K562 (cell line): ENCODE measurements at places on chromosomes 16 and 17. TPM values are rescaled to one million over a fixed set of nuclear protein-coding genes. Genes with fewer than 3 reads are reported as not detected.
A peak's percentile ranks its signal among the peaks of the same experiment; 100 is the strongest.

SEPTIN1 gene
- total RNA-seq, result 4.2 and 5.6 TPM in 2 replicates

CTRL gene
- 3.8 and 4.1 TPM in 2 replicates for total RNA-seq

AHSP gene
- 21.3 TPM in 2 replicates for total RNA-seq

TMEM88 gene
- 1.0 and 1.4 TPM in 2 replicates for total RNA-seq

B9D1 gene
- total RNA-seq, result 12.7 and 15.0 TPM in 2 replicates

DNA sequence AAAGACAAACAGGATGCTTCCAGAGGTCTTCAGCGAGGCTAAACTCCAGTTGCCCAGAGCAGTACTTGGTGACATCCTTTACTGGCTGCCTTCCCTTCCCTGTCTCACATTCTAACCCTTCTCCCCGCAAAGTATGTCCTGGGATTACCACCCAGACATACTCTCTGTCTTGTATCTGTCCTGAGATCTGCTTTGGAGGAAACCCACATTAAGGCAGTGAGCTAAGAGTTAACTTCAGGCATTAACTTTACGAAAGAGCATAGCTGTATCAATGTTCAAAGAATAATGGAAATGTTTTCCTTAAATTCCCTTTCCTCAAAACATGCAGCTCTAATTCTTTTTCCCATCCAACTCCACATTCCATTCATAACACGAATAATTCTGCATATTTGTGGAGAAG lies 385.2 kb downstream of the NPIPA8 start:
- no peak for DNase-seq

GRCh38 chr17:40909351-40909750 lies 24.3 kb upstream of the KRT20 start:
- peak; percentile 73 for DNase-seq

SCNN1G gene
- total RNA-seq, result 0.04 TPM in 1 of 2 replicates, not detected in the other

SLC16A13 gene
- 4.5 and 5.6 TPM in 2 replicates for total RNA-seq

GRCh38 chr17:40329839-40330794 lies 21.1 kb downstream of the RARA start:
- DNase-seq, result no peak

DNA sequence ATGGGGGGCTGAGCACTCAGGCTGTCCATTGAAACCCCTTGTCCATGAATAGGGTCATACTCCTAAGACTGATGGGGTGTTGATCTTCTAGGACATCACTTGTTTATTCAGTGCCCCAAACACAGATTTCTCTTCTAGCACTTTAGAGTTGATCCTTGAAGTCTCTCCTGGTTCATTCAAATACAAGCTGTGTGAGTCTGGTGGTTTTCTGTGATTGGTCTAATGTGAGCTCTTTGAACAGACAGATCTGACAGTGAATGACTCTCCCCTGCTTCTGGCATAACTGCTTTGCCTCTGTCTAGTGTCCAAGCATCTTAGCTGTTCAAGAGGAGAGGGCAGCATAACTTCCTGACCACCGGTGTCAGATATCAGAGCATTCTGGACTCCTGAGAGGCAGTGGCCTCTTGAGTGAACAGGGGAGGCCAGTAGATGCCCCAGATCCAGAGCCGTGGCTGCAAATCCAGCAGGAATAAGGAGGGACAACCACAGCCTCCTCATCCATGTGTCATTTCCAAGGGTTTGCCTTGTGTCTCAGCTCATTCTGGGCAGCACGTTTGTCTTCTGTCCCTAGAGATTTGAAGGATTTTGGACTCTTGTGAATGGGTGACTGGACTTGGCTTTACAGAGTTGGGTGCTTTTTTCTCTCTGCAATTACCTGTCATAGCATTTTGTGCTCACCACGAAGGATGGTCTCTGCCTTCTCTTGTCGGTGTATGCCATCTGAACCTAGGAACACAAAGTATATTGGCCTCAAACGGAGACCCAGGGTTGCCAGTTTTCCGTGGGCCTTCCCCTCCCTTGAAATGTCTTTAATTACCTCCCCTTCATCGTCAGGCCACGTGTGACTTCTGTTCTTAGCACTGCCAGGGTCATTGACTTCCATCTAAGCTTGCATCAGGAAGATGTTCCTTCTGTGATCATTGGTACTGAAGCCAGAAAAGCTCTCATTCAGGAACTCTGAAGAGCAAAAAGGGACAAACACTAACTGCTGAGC lies 13.9 kb upstream of the CLEC18C start:
- peak; percentile 9 for DNase-seq

CCL2 gene
- total RNA-seq, result 0.86 and 1.0 TPM in 2 replicates

PIGS gene
- total RNA-seq, result 109 and 114 TPM in 2 replicates

KRT17 gene
- not detected in 2 replicates for total RNA-seq

DNA sequence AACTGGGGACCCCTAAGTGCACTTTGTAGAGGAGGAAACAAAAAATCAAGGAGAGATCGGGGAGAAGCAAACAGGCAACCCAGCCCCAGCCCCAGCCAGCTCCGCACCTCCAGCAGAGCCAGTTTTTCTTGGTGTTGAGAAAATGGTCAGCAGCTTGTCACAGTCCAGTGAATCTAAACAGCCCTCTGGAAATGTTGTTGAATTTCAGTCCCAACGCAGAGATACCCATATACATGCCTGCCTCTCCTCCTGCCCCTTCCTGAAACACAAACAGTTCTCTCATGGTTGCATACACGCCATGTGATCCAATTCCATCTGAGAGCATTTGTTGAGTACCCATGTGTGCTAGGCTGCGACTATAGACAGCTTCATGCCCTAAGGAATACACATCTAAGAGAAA lies 42.4 kb upstream of the LHX1 start:
- DNase-seq, result no peak

GRCh38 chr17:44967907-44968224 lies 237 bp downstream of the C1QL1 start:
- no peak for DNase-seq

DNA sequence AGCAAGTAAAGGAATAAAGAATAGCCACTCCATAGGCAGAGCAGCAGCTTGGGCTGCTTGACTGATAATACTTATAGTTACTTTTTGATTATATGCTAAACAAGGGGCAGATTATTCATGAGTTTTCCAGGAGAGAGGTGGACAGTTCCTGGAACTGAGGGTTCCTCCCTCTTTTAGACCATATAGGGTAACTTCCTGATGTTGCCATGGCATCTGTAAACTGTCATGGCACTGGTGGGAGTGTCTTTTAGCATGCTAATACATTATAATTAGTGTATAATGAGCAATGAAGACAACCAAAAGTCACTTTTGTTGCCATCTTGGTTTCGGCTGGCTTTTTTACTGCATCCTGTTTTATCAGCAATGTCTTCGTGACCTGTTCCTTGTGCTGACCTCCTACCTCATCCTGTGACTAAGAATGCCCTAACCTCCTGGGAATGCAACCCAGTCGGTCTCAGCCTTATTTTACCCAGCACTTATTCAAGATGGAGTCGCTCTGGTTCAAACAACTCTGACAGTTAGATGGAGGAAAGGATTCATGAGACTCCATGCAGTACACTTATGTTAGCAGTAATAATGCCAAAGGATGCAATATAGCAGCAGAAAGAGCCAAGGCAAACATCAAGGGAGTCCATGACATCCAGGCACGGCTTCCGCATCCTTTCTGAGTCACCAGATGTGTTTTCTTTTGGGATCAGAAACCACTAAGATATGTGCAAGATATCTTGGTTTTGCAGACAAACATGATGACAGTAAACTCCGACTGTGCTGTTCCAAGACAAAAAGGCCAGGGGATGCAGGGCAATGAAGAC lies 55.8 kb upstream of the B4GALNT2 start:
- DNase-seq, result no peak

DNA sequence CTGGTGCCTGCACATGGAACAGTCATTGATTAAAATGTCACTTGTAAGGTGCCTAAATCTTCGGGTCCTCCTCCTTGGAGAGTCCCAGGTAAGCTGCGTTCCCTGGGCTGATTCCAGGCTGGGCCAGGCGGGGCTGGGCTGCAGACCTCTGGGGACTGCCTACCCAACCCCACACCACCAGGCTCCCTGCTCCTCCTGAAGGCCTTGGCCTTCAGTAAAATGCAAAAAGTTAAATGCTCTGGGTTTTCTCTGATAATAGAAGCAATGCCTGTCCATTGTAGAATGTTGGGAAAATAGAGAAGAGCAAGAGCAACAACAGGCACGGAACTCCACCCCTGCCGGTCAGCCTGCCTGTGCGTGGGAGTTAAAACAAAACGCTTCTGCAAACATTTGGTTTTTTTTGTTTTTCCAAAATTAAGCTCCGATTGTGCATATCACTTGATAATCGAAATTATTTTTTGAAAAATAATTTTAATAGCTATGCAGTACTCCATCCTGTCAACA lies 363.9 kb downstream of the SEC14L1 start:
- no peak for DNase-seq

GRCh38 chr16:46954562-46954961 lies 18.9 kb downstream of the DNAJA2 start:
- DNase-seq, result no peak

CNTNAP1 gene
- total RNA-seq, result 1.5 and 1.8 TPM in 2 replicates

MTMR4 gene
- 43.7 and 45.7 TPM in 2 replicates for total RNA-seq

MYL11 gene
- total RNA-seq, result 1.5 and 1.7 TPM in 2 replicates

GRCh38 chr17:51251010-51251409 lies 8.8 kb downstream of the MBTD1 start:
- no peak for DNase-seq

- peak; percentile 75 for DNase-seq
Measured at GRCh38 chr16:89599451-89599858, 14.0 kb upstream of the DPEP1 start.

- DNase-seq, result no peak
Measured at GRCh38 chr17:69995476-69995875, 79.5 kb upstream of the KCNJ16 start.

DNA sequence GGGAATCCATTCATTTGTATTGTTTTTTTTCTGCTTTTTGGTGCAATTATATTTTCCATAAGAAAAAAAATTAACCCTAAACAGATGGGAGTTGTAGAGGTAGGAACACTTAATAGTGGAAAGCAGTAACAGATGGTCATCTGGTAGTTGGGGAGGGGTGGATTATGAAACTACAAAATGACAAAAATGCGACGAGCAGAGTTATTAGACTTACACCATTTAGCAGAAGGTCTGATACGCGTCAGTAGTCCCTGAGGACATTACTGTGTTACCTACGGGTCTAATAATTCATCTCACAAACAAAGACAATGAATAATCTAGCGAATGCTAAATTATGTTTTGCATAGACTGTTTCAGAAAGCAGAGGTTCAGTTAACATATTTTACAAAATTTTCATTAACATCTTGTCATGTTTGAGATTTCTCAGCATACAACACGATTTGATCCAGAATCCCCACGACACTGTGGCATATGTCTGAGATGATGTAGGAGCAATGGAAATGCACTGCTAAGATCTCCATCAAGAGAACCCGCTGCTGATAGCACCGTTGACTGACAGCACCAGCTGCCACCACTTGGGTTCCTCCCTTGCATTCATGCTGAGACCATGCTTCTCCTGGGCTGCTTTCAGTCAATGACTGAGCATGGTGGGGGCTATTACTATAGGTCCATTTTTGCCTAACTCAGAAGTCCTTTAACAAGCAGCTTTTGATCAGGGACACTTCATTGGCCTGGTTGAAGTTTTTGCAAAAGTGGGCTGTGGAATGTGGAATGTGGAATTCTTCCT lies 182.2 kb upstream of the CPHXL start:
- DNase-seq, result no peak

DNA sequence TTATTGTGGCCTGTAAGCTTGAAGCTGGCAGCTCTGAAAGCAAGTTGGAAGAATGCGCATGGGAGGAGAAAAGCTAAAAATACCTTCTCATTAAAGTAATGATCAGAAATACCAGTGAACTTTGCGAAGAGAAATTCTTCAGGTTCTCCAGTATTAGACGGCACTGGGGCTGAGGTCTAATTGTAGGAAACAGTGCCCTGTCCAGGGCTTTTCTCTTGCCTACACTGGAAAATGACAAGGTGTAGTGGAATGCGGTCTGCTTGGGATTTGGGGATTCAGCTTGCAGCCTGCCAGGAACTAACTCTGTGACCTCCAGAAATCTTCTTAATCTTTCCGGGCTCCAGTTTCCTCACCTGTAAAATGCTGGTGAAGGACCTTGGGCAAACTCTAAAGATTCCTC lies 53.3 kb upstream of the KCNJ16 start:
- no peak for DNase-seq

- DNase-seq, result no peak
Measured at GRCh38 chr16:10744370-10745030, 858 bp downstream of the NUBP1 start.

OR3A3 gene
- not detected in 2 replicates for total RNA-seq

SOX8 gene
- 0.07 TPM in 2 replicates for total RNA-seq

GRCh38 chr16:88440686-88441405 lies 12.2 kb upstream of the ZFPM1 start:
- DNase-seq, result no peak

OTOP2 gene
- 0.18 and 0.27 TPM in 2 replicates for total RNA-seq

SMIM5 gene
- not detected in 2 replicates for total RNA-seq

DNA sequence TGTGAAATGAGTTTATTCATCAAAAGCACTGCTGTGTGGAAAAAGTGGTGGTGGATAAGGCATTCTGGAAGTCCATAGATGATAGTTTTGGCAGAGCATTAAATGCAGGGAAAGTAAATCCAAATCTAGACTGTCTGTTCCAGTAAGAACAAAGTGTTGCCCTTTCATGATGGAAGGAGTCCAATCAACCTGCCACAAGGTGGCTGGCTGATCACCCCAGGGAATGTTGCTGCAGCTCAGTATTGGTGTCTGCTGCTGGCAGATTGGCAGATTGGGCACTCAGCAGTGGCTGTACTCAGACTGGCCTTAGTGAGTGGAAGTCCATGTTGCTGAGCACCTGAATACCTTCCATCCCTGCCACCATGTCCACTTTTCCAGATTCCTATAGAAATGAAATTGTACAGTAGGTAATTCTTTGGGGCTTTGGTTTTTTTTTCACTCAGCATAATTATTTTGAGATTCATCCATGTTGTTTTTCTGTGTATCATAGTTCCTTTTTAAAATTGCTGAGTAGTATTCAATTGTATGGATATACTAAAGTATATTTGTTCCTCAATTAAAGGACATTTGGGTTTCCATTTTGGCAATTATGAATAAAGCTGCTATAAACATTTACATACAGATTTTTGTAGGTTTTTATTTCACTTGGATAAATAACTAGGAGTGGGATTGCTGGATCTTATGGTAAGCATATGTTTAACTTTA lies 14.3 kb downstream of the DYNLL2 start:
- DNase-seq, result no peak

PIMREG gene
- total RNA-seq, result 13.4 and 16.0 TPM in 2 replicates

RAP1GAP2 gene
- total RNA-seq, result 0.49 and 0.60 TPM in 2 replicates

RHBDF1 gene
- total RNA-seq, result 6.9 and 7.1 TPM in 2 replicates

C16orf95 gene
- 20.5 and 22.6 TPM in 2 replicates for total RNA-seq

GRCh38 chr16:20102021-20102420 lies 28.3 kb upstream of the GPR139 start:
- no peak for DNase-seq

GRCh38 chr16:31397096-31397660 lies 4.0 kb downstream of the ITGAD start:
- no peak for DNase-seq

CHST4 gene
- total RNA-seq, result 0.07 and 0.09 TPM in 2 replicates

GRCh38 chr17:31457391-31458234 lies 66.1 kb downstream of the RAB11FIP4 start:
- DNase-seq, result peak; percentile 92

DNA sequence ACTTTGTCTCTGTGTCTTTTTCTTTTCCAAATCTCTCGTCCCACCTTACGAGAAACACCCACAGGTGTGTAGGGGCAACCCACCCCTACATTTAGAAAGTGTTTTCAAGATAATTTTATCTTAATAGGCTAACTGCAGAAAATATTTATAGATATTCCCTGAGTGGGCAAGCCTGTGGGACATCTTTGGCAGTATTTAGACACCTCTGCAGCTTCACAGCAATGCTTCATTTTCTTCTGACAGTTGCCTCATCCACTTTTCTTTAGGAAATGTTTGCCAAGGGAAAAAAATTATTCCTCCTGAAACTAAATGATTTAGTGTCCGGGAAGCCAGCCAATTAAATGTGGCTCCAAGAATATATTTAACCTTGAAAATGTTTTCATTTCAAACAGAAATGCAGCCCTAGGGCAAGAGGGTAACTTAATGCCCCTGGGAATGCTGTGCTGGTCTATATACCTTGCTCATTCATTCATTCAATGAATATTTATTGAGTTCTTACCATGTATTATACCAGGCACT lies 290.4 kb downstream of the ABCC12 start:
- no peak for DNase-seq
